ENCODE measurements at places on chromosomes 6 and 20.

GRCh38 chr6:104591573-104592334 lies 268.0 kb downstream of the HACE1 start:
- no peak for DNase-seq

GRCh38 chr6:1622220-1622850 lies 12.6 kb downstream of the FOXC1 start:
- DNase-seq, result no peak

- no peak for DNase-seq
These were observed 50.6 kb upstream of the EXOC2 start for GRCh38 chr6:743320-744096.

- DNase-seq, result peak; percentile 64
These were observed 51.1 kb downstream of the RCAN2 start for GRCh38 chr6:46440141-46440540.

DNA sequence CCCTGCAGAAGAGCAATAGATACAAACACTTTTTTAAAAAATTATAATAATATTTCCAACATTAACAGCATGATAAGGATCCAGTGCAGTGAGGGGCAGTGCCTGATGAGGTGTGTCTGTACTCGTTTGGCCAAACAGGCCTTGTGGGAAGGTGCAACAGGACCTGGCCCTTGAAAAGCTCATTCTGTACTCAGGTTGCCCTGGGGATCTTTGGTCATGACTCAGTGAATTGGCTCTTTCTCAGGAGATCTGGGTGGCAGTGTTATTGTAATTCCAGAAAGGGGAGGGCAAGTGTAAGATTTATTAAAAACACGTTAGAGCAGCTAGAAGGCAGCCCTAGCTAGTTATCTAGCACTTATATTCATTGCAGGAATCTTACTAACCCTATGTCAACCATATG lies 2.9 kb upstream of the SPINT3 start:
- no peak for DNase-seq

- DNase-seq, result no peak
These were observed 39.0 kb upstream of the SLCO4A1 start for GRCh38 chr20:62603021-62603906.

DNA sequence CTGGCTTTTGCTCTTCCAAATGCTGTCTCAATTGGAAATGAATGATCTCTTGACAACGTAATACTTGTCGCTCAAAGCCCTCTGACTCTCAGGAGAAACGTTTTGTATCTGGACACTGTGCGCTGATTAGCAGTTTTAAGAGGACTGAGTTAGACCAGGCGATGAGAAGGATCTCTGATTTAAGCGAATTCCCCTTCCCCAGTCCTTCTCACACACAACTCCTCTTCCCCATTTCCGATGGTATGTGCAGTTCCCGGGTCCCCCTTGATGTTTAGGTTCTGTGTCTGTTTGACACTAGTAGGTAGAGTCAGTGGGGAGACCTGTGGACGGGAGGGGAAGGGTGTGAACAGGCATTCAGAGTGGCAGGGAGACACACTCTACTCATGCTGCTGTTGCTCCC lies 2.5 kb downstream of the ZDHHC14 start:
- no peak for DNase-seq

- DNase-seq, result no peak
These were observed 50.6 kb downstream of the CCDC170 start for GRCh38 chr6:151544453-151544852.

DNA sequence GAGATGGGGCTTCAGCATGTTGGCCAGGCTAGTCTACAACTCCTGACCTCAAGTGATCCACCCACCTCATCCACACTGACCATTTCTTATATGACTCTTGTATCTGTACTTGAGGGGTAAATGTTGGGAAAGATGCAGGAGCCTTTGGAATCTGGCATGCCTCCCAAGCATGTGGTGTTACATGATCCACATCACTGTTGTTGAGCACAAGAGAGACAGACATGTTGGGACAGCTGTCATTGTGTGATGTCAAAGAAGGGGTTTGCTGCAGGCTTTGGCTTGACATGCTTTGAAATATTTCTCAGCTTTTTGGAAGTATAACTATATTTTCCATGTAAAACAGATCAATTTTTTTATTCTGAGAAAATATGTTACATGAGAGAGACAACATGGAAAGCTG lies 139.9 kb downstream of the MOXD1 start:
- DNase-seq, result no peak

DNA sequence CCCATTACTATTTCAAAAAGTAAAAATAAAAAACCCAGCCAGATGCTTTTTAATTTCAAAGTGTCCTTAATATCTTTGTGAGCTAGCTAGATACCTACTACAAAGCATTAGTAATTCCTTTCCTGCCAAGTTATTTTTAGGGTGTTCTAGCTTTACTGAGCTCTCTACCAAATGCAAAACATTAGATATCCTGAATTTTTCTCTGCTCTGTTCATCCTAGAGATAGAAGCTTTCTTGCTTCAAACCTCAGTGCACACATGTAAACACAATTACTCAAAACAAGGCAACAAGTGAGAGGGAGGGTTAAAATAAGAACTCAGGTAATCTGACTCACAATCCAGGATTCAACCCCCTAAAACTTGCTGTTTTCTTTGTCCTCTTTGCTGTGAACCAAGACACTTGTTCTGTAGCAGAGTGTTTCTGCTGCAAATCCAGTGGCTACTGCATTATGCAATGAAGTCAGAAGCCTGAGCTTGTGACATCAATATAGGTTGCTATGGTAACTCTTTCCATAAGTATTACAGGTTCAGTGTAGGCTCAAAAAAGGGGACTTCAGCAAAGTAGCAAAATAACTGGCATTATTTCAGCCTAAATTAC lies 72.6 kb upstream of the STXBP5 start:
- DNase-seq, result no peak

DNA sequence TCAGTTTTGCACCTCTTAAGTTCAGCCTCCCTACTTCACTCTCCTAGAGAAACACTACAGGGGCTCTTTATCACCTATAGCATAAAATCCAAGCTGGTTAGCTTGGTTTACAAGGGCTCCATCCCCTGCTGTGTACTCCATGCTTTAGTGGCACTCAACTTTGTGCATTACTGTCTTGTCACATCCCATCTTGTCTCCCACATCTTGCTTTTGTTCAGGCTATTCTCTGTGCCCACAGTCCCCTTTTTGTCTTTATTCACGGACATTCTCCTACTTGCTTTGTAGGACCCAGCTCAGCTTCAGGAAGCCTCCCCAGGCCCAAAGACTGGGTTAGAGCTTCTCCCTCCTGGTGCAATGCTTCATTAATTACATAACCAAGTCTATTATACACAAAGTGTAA lies 107.9 kb upstream of the SPACA1 start:
- DNase-seq, result no peak

DNA sequence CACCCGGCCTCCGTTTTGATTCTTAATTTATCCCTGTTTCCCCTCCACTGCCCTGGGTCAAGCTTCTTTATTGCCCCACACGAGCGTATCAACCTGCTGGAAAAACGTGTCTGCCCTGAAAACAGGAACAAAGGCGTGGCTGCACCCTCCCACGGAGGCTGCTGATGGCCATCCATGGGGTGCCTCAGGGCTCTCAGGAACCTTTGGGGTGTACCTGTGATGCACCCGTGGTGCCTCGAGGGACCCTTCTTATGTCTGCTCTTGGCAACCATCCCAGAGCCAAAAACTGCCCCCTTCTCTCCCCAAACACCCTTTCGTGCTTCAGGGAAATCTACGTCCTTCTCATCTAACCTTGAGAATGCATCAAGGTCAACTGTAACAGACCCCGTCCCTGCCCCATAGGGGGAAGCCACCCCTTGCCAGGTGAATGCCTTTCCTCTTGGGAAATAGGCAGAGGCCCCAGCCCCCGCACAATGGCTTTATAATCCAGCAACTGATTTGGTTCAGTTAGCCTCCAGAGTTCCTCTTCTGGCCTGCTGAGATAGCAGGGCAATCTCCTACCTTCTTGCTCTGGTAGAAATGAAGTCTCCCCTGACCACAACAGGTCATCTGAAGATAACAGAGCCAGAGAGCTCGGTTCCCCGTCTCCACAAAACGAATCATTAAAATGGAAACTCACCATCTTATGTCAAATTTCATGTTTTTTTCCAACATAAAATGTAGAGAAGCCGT lies 29.4 kb downstream of the PSMG4 start:
- no peak for DNase-seq

GRCh38 chr20:5779071-5779900 lies 29.1 kb downstream of the SHLD1 start:
- DNase-seq, result peak; percentile 16

GRCh38 chr6:127267646-127268625 lies 1.3 kb downstream of the RNF146 start:
- DNase-seq, result peak; percentile 9

GRCh38 chr20:43140726-43141125 lies 49.0 kb downstream of the PTPRT start:
- DNase-seq, result no peak

GRCh38 chr6:168326294-168327261 lies 7.0 kb upstream of the DACT2 start:
- no peak for DNase-seq

DNA sequence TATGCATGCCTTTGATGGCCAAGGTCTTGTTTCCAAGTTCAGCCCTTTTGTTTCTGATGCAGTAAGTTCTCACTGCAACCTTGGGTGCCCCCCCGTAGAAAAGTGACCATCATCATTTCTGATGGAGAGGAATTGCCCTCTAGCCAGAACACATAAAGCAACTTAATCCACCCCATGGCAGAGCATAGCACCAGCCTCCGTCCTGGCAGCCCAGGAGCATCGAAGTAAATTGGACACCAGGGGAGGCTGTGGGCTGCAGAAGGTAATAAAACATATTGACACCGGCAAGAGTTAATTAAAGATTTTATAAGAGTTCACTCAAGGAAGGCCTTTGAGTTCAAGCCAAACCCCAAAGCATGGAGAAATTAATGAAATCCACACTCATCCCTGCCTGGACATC lies 39.2 kb upstream of the CST7 start:
- DNase-seq, result no peak

- DNase-seq, result no peak
These were observed 127.0 kb downstream of the UST start for GRCh38 chr6:148873868-148874267.

- DNase-seq, result no peak
These were observed 26.6 kb downstream of the PPP1R16B start for GRCh38 chr20:38831995-38832620.

GRCh38 chr6:110528101-110528929 lies 51.9 kb upstream of the SLC22A16 start:
- DNase-seq, result peak; percentile 68

GRCh38 chr6:167652701-167653095 lies 174.0 kb upstream of the AFDN start:
- DNase-seq, result no peak

GRCh38 chr20:52948491-52948890 lies 23.7 kb upstream of the TSHZ2 start:
- no peak for DNase-seq

- DNase-seq, result peak; percentile 78
These were observed 114.1 kb downstream of the KIF16B start for GRCh38 chr20:16459019-16459700.

GRCh38 chr6:105769987-105770386 lies 316.1 kb upstream of the PRDM1 start:
- DNase-seq, result peak; percentile 16

DNA sequence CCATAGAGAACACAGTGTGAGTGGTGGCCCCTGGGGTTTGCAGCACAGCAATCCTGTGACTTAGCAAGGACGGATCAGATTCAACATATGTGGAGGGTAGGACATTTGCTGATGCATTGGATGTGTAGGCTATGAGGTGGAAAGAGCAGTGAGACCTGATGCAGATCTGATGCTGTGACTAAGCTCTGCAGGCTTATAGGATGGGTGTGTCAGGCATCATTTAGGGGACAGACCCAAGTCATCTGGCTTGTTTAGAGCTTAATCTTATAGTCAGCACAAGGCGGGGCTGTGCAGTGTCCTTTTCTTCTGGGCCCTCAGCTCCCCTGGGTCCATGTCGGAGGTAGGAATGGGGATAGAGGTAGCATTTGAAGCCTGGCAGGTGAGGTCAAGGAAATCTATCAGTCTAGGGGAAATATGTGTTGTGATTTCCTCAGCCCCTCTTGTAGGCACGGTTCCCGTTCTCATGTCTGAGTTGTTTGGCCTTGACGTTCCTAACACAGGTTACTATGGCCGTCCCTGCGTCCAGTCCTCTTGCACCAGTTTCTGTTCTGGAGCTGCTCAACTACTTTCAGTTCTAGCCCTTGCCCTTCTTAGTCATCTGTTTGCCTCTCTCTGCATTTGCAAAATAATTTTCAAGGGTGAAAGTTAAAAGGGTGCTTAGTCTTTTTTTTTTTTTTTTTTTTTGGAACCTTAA lies 15.6 kb upstream of the MAPRE1 start:
- no peak for DNase-seq

- DNase-seq, result peak; percentile 15
These were observed 34.3 kb upstream of the TCF21 start for GRCh38 chr6:133854364-133855275.

DNA sequence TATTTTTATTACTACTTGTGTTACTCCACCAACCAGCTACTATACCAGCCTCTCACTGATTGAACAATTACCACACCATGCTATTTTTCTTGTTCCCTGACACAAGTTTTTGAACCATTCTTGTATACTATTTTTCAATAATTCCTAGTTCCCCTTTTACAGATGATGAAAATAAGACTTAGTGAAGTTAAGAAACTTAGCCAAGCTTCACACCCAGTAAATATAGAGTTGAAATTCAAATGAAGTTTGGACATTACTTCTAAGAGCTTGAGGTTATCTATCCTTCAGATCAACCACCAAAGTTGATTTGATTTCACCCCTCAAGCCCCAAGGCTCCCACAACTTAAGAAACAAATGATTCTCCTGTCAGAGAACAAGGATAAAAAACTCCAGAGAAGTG lies 13.1 kb upstream of the BCAS1 start:
- DNase-seq, result no peak

DNA sequence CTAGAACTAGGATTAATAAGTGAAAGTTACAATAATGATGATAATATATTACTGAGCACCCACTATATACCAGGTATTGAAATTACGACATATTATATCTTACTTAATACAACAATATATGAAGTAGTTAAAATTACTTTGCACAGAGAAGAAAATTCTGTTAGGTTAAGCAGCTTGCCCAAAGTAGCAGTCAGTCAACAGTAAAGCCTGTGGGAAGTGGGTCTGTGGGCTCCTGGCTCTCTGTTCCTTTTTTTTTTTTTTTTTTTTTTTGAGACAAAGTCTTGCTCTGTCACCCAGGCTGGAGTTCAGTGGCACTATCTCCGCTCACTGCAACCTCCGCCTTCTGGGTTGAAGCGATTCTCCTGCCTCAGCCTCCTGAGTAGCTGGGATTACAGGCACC lies 4.8 kb upstream of the GTF2H4 start:
- DNase-seq, result no peak

GRCh38 chr6:111503660-111504059 lies 20.6 kb upstream of the REV3L start:
- no peak for DNase-seq

GRCh38 chr6:134101479-134101878 lies 49.1 kb upstream of the SLC2A12 start:
- no peak for DNase-seq

DNA sequence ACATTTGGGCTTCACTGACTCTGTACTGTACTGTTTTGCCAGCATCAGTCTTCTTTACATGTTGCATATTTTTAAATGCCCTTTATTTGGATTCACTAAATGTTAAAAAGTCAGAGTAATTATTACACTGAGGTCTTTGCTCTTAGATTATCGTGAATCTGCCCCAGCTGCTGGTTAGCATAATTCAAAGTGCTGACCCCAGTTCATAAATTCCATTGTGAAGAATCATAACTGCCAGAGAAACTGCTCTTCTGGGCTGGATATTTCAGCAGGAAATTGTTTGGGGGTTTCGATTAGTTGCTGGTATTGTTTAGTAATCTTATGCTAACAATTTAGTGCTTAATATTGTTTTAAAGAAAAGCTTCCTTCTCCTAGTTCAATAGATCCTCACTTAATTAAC lies 682.1 kb upstream of the MAP3K7 start:
- DNase-seq, result no peak

GRCh38 chr6:151592449-151593159 lies 98.8 kb downstream of the CCDC170 start:
- no peak for DNase-seq

Measured in GM03348 (cell line).